ENCODE measurements at places on chromosomes 16 and 17.

GRCh38 chr16:89145406-89146161 lies 26.0 kb upstream of the CDH15 start:
- DNase-seq = no peak

GRCh38 chr17:4800462-4801196 lies 1.5 kb downstream of the C17orf114 start:
- no peak for DNase-seq

DNA sequence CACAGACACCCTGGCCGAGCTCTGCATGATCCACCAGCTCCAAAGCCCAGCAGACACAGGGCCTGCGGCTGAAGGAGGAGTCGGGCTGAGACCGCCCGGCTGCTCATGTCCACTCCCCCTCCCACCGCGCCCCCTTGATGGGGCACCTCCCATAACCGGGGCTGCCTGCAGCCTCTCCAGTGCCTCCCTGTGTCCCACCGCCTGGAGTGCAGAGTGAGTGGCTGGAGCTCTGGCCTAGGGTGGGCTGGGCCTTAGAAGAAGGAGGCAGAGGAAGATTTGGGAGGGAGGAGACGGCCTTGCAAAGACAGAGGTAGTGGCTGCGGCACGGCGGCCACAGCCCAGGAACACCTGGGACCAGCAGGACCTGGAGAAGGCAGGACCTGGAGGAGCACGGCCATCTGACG lies 4.0 kb downstream of the CBFA2T3 start:
- no peak for DNase-seq

DNA sequence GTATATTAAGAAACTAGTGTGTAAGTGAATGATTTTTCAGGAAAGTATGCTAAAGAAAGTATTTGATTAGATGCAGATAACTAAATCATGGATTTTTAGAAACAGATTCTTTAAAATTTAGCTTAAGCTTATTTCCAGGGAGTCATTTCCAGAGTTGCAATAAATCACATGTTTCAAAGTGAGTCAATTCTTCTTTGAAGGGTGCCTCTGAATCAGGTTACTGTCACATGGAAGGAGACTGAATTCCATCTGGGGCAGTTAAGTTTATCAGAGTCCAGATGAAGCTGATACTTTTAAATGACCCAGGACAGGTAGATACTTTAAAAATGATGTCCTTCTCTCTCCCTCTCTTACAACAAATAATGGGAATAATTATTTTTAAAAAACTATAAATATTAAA lies 5.0 kb downstream of the MFSD11 start:
- DNase-seq = peak; percentile 13

- DNase-seq = no peak
These were observed 14.3 kb downstream of the DCAF7 start for GRCh38 chr17:63564562-63564961.

GRCh38 chr17:77034677-77035424 lies 105.9 kb upstream of the SEC14L1 start:
- no peak for DNase-seq

DNA sequence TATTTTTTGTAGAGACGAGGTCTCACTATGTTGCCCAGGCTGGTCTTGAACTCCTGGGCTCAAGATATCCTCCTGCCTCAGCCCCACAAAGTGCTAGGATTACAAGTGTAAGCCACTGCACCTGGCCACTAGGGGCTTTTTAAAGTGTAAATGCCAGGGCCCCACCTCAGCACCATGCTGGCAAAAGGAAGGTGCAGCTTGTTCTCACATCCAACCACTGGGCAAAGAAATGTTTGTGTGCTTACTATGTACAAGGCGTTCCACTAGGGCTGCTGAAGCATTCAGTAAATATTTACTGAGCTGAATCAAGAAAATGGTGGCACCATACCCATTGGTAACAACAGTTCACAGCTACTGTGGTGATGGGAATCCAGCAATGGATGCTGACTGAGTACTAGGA lies 22.6 kb downstream of the COG1 start:
- no peak for DNase-seq

- no peak for DNase-seq
These were observed 10.1 kb downstream of the AMZ2 start for GRCh38 chr17:68257934-68258333.

DNA sequence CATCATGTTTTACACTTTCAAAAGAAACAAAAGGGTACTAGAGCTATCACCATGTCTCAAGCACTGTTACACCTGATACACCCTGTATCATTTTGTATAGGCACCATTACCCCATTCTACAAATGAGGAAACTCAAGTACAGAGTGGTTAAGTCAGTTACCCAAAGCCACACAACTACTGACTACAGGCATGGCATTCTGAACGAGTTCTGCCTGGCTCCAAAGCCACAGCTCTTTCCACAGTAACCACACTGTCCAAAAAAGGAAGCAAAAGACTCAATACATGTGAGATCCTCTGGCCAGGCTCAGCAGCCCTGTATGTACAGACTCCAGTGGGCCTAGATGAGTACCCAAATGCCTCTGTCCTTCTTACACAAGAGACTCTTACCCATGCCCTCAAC lies 4.7 kb downstream of the DYNC1LI2 start:
- no peak for DNase-seq

DNA sequence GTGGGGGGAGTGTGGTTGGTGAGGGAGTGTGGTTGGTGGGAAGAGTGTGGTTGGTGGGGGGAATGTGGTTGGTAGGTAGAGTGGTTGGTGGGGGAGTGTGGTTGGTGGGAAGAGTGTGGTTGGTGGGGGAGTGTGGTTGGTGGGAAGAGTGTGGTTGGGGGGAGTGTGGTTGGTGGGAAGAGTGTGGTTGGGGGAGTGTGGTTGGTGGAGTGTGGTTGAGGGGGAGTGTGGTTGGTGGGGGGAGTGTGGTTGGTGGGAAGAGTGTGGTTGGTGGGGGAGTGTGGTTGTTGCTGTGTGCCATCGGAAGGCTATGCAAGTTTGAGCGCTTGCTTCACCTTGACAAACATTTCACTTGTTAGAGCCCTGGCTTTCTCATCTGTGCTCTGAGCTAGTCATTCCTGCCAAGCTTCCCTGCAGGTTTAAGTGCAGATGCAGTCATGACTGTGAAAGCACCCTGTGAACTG lies 20.1 kb downstream of the MINK1 start:
- DNase-seq = no peak

GRCh38 chr16:84999200-84999599 lies 12.1 kb downstream of the ZDHHC7 start:
- DNase-seq = peak; percentile 54

GRCh38 chr16:85157813-85158742 lies 45.8 kb upstream of the CIBAR2 start:
- no peak for DNase-seq

DNA sequence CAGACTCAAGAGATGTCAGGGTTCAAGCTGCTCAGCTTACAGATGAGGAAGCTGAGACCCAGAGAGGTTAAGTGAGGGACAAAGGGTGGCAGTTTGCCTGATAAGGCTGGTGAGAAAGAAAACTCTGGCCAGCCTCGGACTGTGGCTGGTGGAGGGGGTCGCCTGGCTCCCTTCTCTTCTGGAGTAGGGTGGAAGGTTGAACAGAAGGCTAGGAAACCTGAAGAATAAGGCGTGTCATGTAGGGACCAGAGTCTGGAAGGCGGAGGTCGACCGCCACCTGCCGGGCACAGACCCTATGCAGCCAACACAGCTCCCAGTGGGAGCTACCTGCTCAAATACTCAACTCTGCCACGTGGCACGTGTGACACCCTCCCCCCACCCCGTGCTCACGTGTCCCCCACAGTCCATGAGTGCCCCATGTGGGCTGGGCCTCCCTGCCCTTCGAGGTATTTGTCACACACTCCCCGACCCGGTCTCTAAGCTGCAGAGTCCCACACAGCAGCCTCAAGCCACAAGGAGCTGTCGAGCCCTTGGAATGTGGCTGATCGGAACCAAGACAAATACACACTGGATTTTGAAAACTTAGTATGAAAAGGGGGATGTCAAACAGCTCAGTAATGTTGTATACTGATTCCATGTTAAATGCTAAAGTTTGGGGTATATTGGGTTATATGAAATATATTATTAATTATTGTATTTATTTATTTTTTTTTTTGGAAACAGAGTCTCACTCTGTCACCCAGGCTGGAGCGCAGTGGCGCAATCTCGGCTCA lies 11.8 kb downstream of the HID1 start:
- DNase-seq = no peak

DNA sequence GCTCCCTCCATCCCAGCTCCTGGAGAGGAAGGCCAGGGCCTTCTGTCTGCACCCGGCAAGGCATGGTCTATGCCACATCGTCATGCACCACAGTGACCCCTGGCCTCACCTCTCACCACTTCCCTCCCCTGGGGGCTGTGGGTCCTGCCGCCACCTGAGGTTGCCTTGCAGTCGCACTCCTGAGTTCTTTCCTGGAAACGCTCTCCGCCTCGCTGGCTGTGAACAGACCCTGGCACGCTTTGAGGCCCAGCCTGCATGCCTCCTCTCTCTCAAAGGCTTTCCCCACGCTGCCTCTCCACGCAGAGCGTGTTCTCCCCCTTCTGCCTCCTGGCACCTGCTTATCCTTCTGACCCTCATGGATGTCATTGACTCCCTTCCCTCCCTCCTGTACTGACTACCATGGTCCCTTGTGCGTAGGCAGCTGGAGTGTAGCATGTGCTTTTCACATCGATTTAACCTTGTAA lies 45.4 kb downstream of the SEC14L1 start:
- DNase-seq = no peak

DNA sequence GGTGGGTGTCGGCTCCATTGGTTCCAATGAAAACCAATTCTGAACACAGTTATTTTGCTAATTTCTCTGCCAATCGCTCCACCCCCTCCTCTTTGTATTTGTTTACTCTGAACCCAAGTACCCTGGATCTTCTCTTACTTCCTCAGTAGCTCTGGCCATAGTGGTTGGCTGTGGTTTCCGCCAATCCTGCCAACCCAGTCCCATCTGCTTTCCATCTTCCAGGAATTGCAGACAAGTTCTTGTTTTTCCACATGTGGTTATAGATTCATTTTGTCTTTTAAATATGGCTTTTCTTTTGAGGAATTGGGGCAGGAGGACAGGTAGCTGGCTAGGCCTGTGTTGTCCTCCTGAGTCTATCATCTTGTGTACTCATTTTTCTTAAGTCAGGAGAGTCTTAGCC lies 92.0 kb downstream of the CYLD start:
- no peak for DNase-seq

DNA sequence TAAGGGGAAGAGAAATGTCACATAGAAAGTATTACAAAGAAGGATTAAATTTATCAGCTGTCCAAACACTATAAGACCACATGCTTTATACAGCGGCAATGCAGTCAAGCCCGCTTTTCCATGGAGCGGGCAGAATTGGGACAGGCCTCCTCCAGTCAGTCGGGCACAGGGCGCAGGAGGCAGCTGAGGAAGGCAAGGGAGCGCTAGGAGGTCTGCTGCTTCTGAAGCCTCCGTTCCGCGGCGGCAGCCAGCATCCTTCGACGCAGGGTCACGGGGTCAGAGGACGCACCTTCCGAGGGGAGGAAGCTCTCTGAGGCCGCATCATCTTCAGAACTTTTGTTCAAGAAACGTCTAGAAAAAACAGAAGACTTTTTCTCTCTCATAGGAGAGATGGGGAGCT lies 62.6 kb downstream of the AMFR start:
- DNase-seq = no peak

GRCh38 chr17:45573924-45574770 lies 83.6 kb upstream of the PLEKHM1 start:
- DNase-seq = peak; percentile 44

GRCh38 chr17:50956750-50957523 lies 90.8 kb upstream of the TOB1 start:
- DNase-seq = peak; percentile 75

- DNase-seq = peak; percentile 95
These were observed 141.0 kb upstream of the KCNJ18 start for GRCh38 chr17:21551081-21551881.

GRCh38 chr17:60165971-60166370 lies 16.2 kb downstream of the CA4 start:
- DNase-seq = no peak

DNA sequence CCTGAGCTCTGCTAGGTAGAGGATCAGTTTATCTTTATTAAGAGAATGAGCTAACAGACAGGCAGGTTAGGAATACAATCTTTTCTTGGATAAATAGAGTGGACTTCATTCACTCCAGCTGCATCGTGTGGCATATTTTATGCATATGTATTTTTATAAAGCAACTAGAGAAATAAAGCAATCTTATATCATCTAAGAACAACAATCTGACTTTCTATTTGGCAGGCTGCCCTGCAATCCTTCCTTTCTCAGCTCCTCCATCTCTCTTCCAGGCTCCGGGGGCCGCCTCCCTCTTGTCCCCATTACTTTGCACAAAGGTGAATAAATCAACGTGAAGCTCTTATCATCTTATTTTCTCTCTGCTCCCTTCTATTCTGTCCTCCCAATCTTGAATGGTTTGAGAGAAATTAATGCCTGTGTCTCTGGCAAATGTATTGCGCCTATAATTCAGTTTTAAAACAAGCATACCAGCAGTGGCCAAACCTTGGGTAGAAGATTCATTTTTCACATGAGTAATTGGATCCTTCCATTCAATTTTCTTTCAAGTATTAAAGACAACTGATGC lies 64.5 kb downstream of the HS3ST3A1 start:
- DNase-seq = no peak

DNA sequence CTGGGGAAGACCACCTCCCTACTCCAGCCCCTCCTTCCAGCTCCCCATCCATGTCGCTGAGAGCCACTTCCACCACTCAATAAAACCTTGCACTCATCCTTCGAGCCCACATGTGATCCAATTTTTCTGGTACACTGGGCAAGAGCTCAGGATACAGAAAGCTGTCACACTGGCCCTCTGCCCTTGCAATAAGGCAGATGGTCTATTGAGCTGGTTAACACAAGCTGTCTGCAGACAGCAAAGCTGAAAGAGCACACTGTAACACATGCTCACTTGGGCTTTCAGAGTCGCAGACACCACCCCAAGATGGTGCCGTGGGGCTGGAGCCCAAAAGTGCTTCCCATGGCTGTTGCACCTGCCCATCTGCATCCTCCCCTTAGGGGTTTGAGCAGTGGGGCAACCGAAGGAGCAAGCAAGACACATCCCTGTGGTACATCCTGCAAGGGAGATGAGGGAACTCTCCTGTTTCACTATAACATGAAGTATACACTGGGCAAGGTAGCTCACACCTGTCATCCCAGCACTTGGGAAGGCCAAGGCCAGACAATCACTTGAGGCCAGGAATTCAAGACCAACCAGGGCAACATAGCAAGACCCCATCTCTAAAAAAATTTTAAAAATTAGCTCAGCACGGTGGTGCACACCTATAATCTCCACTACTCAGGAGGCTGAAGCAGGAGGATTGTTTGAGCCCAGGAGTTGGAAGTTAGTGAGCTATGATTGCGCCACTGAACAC lies 52.8 kb upstream of the C17orf78 start:
- DNase-seq = no peak

- no peak for DNase-seq
These were observed 20.5 kb upstream of the MED9 start for GRCh38 chr17:17456251-17456650.

- no peak for DNase-seq
These were observed 7.2 kb upstream of the COL1A1 start for GRCh38 chr17:50208611-50209061.

DNA sequence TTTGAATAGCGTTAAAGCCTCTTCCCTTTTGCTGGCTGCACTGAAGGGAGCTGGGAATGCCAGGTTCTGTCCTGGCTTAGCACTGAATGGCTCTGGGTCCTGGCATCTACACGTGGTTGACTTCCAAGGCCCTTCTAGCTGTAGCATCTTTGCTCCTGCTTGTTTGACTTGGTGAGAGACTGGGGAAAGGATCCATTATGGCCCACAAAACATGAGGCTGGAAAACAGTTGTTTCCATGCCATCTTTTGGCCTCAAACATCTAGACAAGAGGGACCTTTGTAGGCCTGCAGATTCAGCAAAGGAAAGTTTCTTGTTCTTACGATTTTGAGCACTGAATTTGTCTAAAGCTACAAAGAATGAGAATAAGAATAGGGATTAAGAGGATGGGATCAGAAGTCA lies 32.5 kb downstream of the EPN2 start:
- DNase-seq = no peak

All from adipocyte (in vitro differentiated cells).